Stimulated activated CD4-positive, alpha-beta T cell treated with anti-CD3 and anti-CD28 coated beads, Interleukin-2, amount 100 ng/mL, for 48 hours (primary cell): ENCODE measurements at places on chromosomes 5 and 9.

GRCh38 chr5:31934156-31934555 lies 240.0 kb downstream of the GOLPH3 start:
- DNase-seq: no peak

DNA sequence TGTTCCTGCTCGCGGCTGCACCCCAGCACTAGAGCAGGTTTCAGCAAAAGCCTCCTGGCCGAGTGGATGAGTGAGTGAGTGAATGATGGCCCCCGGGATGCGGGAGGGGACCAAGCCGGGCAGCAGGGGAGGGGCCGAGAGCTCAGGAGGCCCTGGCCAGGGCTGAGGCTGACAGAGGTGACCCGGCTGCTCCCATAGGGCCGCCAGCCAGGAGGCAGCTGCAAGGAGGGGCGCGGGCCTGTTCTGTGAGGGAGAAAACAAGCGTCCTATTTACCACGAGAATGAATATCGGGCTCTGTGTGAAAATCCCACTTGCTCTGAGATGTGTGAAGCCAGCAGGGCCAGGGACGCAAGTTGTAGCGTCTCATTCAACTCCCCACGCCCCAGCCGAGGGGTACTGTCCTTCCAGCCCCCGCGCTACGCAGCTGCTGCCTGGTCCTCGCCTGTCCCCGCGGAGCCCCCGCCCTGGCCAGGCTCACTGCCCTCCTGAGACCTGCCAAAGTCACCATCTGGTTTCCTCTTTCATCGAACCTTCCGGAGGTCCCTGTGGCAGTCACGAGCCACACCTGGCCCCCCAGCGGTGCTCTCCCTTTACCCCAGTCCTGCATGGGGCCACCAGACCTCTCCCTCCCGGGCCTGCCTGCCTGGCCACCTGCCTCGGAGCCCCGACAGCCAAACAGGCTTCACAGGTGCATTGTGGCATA lies 38.8 kb downstream of the RASGEF1C start:
- no peak for DNase-seq

- DNase-seq: no peak
Measured at GRCh38 chr5:151864061-151864748, 60.4 kb downstream of the GLRA1 start.

DNA sequence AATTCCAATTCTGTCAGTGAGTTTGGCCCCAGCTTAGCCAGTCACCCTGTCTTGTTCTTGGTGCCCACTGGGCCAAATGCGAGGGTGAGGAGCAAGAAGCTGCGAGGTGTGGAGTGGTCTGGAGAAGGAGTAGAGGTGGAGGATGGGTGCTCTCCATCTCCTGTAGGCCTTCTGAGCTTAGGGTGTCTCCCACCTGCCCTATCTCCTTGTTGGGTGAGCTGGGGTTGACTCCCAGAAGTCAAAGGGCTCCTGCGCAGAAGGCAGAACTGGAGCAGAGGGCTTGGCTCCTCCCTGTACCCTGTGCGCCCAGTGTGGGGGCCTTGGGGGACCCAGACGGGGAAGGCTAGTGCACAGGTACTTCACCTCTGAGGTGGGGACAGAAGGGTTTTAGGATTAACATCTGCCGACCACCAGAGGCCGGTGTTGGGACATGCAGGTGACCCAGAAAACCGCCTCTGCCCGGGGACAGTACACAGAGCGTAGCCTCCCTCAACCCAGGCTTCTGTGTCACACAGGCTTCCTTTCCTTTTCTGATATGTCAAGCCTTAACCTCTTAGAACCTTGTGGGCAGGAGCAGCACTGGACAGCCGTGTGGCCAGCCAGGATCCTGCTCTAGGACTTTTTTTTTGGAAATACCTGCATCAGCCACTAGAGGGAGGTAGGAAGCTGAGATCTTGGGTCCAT lies 16.9 kb downstream of the IL5 start:
- DNase-seq: peak; percentile 32

DNA sequence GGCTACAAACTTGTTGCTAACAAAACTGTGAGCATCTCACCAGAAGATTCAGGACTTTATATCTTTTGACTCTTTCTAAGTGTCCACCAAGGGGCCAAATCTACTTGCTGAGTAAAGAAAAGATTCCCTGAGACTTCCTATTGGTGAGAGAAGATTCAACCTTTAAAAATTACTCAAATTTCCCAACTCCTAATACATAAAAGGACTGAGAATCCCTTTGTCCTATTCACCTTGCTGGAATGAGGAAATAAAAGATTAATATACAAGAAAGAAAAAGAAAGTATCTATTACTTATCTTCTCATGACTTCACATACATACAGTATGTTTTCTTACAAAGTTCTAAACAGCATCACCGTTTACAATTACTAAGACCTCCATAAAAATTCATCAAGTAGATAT lies 47.9 kb upstream of the MYOT start:
- no peak for DNase-seq
